ENCODE measurements at places on chromosomes 5 and 9.

- DNase-seq, result no peak
Observed at GRCh38 chr9:83936523-83936922, 15.3 kb upstream of the KIF27 start.

DNA sequence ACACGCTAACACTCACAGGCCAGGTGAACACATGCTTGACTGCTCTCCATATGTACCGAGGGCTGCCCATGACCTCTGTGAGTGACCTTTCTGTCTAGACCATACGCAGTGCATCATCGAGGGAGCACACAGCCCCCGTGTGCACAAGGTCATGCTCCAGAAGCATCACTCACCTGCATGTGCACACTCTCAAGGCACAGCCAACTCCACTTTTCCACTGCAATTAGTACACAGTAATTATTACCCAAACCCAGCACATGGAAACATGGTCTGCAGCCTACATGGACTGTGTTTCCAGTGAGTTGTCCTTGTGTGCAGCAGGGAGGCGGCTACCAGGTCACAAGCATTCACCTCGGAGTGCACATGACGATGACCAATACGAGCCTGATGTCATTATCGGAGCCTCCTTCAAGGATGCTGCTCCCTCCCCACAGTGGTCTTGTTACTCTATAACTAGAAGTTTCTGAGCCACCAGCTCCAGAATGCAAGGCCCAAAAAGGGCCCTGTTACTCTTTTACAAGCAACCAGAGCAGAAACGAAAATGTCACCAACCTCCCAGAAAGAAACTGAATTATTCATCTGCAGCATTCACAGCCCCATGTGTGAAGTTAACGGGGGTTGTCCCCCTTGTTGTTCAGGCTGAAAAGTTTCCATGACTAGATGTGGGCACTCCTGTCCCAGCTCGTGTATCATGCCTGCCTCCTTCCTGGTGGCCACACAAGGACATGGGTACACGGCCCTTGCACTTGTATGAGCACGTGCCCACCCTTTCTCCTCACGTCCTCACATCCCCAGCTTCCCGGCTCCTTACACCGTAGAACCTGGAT is 31.2 kb downstream of the SEMA4D start:
- DNase-seq, result no peak

GRCh38 chr9:128056887-128057723 is 10.0 kb downstream of the NAIF1 start:
- DNase-seq, result no peak

- DNase-seq, result no peak
Observed at GRCh38 chr5:58274191-58274590, 185.7 kb downstream of the PLK2 start.

All from cortex of kidney (tissue), 1 donor.